SK-N-DZ (cell line): ENCODE measurements at places on chromosomes 6 and 20.

- no peak for DNase-seq
Measured at GRCh38 chr6:91877994-91878393, 1291.1 kb upstream of the MAP3K7 start.

GRCh38 chr20:50445354-50446151, 64.6 kb upstream of the PTPN1 start:
- DNase-seq, result no peak

- no peak for DNase-seq
Measured at GRCh38 chr6:4905826-4906225, 98.0 kb downstream of the RPP40 start.

DNA sequence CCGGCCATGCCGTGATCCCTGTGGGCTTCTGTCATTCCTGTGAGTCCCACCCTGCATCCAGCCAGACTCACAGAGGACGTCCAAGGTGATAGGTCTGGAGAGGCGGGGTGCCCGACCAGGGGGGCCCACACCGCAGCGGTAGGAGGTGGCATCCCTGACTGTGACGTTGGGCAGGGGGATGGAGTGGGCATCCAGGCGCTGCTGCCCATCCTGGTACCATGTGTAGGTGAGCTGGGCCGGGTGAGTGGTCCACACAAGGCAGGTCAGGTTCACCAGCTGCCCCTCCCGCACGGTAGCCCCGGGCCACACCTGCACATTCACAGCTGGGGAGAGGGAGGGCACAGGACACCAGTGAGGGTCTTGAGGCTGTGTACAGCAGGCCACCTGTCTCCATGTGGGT, 11.6 kb upstream of the ADAM33 start:
- no peak for DNase-seq

DNA sequence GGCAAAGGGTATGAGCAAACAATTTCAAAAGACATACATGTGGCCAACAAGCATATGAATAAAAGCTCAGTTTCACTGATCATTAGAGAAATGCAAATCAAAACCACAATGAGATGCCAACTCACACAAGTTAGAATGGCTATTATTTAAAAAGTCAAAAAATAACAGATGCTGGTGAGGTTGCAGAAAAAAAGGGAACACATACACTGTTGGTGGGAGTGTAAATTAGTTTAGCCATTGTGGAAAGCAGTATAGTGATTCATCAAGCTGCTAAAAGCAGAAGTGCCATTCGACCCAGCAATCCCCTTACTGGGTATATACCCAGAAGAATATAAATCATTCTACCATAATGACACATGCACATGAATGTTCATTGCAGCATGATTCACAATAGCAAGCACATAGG, 6.7 kb upstream of the KHDC1L start:
- DNase-seq, result no peak
